ENCODE measurements at places on chromosomes 1 and 21.

DNA sequence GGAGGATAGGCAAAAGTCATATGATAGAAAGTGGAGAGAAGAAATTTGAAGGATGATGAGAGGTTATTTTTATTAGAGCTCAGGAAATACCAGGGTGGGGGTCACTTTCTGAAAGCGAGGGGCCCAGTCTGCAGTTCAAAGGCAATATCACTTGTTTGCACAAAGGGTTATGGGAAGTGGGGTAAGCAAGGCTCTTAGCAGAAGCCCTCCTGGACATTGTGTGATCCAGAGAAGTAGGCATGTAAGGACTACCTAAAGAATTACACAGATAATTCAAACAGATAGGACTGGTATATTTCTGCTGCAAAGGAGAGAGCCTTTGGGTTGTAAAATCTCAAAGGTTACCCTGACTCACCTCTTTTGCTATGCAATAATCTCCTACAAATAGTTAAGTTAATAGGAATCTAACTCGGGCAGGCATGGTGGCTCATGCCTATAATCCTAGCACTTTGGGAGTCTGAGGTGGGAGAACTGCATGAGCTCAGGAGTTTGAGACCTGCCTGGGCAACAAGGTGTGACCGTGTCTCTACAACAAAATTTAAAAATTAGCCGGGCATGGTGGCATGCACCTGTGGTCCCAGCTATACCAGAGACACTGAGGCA lies 25.2 kb upstream of the PRRC2C start:
- DNase-seq = no peak

GRCh38 chr1:41361495-41362356 lies 492 bp downstream of the FOXO6 start:
- no peak for DNase-seq

- no peak for DNase-seq
Measured at GRCh38 chr21:37074197-37074510, 1.1 kb downstream of the TTC3 start.

DNA sequence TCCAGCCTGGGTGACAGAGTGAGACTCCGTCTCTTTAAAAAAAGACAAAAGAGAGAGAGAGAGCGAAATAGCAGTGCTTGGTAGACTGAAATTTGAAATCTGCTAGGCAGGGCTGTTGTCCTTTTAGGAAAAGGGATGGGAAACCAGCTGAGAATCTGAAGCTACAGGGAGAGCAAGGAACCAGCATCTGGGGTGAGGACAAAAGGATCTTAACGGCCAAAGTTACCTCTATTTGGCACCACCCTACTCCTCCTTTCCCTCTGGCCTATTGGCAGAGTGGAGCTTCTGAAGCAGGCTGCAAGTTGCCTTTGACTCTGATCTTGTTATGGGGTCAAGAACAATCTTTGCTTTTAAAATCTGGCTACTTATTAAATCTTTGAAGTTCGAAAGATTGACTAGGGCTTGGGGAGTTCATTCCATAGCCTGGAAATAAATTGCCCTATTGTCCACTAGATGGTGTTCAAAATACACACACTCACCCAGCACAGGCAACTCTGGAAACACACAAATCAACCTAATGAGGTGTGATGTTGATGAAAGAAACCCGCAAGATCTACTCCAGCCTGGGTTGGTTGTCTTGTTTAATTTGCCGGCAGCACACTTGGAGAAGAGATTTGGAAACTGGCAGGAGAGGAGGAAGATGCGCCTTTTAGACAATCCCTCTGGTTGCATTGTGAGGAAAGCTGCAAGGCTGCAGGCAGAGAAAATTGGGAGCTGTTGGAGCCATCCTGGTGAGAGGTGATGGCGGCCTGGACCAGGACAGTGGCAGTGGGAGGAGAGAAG lies 16.5 kb upstream of the PARP1 start:
- DNase-seq = no peak

DNA sequence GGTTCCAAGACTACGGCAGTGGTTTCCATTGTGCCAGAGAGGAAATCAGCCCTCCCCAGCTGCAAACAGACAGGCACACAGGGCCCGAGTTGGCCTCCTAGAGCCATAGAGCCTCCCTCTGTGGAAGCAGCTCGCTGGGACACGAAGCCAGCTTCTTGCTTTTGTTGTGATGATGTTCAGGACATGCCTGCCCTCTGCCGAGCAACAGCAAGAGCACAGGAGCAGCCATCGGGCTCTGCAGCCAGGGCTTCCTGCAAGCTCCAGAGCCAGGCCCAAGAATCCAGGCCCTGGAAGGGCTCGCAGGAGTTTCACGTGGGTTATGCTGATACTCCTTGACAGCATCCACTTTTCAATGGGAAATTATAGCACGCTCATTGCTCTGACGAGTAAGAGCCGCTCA lies 18.5 kb downstream of the NPHP4 start:
- DNase-seq = no peak

- no peak for DNase-seq
Measured at GRCh38 chr1:6832531-6833188, 47.4 kb downstream of the CAMTA1 start.

- peak; percentile 42 for DNase-seq
Measured at GRCh38 chr21:35528116-35529042, 479.3 kb upstream of the RUNX1 start.

Data from stimulated activated naive CD8-positive, alpha-beta T cell treated with anti-CD3 and anti-CD28 coated beads, Interleukin-15, amount 100 ng/mL, for 72 hours (primary cell).